HT1080 (cell line): ENCODE measurements at places on chromosomes 13 and 19.

DNA sequence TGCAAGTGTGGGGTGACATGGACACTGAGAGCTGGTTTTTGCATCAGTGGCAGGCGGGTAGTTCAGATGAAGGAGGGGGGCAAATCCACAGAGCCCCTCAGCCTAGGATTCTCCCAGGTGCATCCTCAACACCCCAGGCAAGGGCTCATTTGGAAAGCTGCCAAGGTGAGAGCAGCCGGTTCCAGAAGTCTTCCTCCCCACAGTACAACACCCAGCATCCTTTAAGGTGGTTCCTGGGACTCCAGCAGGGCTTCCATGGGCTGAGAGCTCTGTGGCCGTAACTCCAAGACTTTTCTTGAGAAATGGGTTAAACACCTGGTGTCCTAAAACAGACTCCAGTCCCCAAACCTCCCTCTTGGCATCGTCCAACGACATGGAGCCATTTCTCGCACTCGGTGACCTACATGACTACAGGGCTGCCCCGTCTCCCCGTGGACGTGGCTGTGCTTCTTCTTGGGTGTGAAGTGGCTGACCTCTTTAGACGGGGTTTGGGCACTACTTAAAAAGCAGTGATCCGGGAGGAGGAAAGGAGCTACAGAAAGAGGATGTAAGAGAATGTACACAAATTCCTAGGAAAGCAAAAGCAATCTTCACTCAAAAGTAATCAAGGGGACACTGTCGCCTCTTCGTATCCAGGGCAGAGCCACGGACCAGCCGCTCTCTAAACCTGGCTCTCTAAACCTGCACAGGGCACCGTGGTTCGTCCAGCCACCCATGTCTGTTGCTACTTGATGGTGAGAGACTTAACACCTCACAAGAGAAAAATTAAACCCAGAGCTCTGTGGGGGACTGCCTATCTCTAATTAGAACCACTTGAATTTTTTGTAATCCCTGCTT lies 25.5 kb downstream of the RANBP3 start:
- no peak for DNase-seq

DNA sequence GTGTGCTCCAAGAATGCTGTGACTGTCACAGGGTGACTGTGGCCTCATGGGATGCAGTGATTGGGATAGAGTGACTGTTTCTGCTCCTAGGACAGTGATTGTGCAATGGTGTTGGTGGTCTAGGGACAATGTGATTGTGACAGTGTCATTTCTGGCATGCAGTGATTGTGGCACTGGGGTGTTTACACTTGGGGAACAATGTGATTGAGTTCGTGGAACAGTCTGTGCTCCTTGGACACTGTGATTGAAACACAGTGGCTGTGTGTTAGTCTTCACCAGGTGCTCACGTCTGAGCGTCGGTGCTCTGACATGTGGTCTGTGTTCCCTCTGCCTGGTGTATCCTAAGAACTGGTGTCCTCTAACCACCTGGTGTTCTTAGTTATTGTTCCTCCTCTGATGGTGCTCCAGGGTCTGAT lies 1.7 kb downstream of the PDE4A start:
- no peak for DNase-seq

DNA sequence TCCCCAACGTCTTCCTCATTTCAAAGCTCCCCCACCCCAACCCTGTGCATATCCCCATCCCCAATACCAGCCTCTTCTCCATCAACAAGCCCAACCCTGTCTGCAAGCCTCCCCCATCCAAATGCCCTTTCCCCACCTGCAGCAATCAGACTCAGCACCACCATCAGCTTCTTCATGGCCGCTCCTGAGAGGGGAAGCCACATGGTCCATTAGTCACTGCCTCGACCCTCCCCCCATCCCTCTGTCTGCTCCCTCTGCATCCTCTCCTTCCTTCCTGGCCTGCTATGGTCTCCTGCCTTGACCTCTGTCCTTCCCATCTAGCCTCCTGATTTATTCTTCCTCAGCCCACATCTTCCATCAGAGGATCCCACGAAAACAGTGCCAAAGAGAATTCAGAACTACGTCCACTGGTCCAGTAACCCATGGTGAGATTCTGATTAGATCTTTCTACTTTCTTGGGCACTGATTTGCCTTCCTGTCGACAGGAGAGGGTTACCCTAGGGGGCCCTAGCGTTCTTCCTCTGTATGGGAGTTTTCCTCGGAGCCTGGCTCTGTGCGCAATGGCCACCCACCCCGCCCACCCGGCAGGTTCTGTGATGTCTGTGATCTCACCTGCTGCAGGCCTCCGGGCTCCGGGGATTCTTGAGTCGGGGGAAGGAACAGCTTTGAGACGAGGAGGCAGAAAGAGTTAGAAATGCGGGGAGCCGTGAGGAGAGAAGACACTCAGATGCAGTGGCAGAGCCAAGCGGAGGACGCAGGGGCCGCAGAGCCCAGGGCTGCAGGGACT lies 1.3 kb downstream of the KLK6 start:
- peak; percentile 18 for DNase-seq

- DNase-seq: peak; percentile 17
Observed at GRCh38 chr13:109684824-109685202, 101.6 kb downstream of the IRS2 start.

DNA sequence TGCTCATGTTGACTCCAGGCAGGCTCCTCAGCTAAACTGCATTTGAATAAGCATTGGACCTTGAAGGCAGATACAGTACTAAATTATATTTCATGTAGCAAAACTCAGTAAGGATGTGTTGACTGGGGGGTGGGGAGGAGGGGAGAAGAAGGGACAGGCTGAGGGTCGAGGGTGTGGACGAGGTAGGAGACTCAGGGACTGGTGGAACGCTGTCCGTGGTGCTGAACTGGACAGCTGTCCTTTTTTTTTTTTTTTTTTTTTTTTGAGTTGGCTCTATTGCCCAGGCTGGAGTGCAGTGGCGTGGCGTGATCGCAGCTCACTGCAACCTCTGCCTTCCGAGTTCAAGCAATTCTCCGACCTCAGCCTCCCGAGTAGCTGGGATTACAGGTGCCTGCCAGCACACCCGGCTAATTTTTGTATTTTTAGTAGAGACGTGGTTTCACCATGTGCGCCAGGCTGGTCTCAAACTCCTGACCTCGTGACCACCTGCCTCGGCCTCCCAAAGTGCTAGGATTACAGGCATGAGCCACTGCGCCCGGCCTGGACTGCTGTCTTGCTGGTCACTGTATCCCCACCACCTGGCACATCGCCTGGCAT lies 33.2 kb upstream of the CASP14 start:
- no peak for DNase-seq

DNA sequence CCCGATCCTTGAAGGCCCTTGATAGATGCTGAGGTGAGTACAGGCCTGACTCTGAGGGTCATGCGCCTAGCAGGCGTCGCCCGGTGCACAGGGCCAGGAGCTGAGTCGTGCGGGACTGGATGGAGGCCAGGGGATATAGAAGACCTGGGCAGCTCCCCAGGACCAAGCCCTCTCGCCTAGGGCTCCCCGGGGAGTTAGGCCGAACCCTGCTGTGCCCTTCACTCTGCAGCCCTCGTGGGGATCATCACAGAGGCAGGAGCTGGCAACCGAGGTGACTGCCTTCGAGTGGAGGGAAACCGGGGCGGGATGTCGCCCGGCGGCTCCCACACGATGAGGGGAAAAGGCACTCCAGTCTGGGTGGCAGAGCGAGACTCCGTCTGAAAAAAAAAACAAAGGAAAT lies 11.7 kb downstream of the CSNK1G2 start:
- DNase-seq: no peak

DNA sequence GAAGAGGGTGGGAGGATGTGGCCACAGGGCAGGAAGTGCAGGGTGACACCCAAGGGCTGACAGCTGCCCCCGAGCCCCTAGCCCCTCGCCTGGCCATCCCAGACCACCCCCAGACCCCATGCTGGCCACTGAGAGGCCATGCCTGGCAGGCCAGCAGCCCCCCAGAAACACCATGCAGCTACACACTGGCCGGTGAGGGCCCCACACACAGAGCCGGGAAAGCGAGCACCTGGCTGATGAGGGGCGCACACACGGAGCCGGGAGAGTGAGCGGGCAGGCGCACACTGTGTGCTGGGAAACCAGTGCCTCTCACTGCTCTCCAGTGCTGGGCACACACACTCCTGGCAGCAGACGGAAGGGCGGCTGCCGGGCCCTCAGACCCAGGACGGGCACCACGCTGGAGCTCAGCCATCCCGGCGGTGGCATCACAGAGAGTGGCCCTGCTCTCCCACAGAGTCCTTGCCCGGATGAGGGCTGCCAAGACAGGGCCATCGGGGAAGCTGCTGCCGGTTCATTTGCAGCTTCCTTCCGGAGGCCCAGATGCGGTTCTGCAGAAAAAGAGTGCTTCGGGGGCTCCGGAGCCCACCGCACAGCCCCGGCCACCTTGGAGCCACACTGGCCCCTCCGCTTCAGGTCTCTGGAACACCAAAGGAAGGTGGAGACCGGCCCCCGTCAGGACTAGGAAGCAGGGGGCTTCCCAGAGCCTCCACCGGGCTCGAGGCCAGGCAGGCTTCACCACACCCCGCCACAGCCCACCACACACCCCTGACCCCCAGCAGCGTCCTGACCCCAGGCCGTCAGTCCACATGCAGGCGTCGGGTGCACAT lies 76.4 kb downstream of the SPACA7 start:
- DNase-seq: no peak

GRCh38 chr19:31185261-31185660 lies 164.0 kb downstream of the TSHZ3 start:
- DNase-seq: no peak

DNA sequence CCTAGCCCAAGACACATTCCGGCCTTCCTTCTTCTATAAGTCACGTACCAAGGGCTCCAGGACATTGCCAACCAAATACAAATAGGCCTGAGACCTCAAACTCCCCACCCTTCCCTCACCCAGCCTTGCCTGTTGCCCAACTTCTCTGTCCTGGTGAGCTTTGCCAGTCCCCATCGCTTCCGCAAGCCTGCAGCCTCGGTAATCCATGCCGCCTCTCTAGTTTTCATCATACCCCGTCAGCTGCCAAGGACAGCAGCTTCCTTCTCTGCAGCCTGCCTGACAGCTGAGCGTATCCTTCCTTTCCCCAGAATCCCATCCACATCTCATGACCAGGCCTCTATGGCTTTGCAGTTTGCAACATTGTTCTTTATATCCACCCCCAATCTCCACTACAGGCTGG lies 36.6 kb upstream of the POMP start:
- no peak for DNase-seq

GRCh38 chr19:40420451-40420765 lies 5.4 kb downstream of the SERTAD1 start:
- DNase-seq: no peak

DNA sequence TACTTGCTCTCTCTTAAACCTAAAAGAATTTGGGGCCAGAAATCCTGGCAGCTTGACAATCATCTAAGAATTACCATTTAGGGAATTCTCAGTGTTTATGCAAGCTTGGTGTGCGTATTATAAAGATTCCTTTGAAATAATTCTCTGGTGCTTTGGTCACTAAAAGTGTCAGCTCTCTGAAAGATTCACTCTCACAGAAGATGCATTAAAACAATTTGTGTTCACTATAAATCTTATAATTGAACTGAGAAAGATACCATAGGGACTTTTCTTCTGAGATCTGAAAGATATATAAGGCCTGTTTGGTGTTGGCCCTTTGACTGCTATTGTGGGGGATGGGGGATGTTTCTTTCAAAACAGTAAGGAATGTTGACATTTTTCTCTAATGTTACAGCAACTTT lies 27.3 kb downstream of the EPSTI1 start:
- no peak for DNase-seq

DNA sequence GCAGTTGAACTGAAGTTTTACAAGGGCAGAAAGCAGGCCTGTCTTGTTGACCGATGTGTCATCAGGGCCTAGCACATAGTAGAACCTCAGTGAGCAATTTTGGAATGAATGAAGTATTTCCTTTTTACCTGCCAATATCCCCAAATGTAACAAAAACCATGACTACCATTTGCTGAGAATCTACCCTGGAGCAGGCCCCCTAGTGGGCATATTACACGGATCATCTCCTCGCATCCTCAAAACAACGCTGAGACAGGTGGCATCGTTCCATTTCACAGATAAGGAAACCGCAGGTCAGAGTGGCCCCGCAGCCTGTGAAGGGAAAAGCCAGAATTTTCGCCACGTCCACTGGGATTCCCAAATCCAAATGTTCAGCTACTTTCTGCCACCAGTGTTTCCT lies 77.9 kb downstream of the CACNA1A start:
- DNase-seq: peak; percentile 16

DNA sequence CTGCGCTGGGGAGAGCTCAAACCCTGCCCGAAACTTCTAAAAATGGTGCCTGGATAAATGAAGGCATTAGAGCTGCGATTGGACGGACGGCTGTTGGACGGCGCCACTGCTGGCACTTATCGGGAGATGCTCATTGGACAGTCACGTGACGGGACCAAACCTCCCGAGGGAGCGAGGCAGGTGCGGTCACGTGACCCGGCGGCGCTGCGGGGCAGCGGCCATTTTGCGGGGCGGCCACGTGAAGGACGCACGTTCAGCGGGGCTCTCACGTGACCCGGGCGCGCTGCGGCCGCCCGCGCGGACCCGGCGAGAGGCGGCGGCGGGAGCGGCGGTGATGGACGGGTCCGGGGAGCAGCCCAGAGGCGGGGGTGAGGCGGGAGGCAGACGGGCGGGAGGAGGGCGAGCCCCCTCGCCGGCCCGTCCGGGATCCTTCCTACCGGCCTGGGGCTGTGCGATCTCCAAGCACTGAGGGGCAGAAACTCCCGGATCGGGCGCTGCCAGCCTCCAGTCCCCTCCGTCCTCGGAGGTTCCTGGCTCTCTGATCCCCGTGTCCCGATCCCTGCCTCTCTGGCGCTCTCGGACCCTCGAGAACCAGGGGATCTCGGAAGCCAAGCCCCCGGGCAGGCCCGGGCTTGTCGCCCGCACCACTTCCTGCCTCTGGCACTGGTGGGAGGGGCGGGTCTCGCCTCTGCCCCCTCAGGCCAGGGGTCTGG lies at the start of gene BAX:
TSS of gene BAX (plus strand) at position 281 of the 713 bp plus-strand sequence. CDS start at position 335, 54 bp downstream.
- peak; percentile 97 for DNase-seq

DNA sequence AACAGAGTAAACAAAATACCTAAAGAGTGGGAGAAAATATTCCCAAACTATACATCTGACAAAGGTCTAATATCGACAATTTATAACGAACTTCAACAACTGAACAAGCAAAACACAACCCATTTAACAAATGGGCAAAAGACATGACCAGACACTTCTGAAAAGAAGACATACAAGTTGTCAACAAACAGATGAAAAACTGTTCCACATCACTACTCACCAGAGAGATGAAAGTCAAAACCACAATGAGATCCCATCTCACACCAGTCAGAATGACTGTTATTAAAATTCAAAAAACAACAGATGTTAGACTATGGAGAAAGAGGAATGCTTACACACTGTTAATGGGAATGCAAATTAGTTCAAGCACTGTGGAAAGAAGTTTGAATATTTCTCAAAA lies 233.8 kb upstream of the EDNRB start:
- no peak for DNase-seq

- DNase-seq: no peak
Observed at GRCh38 chr13:75147946-75148345, 334.0 kb downstream of the TBC1D4 start.
